ENCODE measurements at places on chromosomes 16 and 17.
A peak's percentile ranks its signal among the peaks of the same experiment; 100 is the strongest.

DNA sequence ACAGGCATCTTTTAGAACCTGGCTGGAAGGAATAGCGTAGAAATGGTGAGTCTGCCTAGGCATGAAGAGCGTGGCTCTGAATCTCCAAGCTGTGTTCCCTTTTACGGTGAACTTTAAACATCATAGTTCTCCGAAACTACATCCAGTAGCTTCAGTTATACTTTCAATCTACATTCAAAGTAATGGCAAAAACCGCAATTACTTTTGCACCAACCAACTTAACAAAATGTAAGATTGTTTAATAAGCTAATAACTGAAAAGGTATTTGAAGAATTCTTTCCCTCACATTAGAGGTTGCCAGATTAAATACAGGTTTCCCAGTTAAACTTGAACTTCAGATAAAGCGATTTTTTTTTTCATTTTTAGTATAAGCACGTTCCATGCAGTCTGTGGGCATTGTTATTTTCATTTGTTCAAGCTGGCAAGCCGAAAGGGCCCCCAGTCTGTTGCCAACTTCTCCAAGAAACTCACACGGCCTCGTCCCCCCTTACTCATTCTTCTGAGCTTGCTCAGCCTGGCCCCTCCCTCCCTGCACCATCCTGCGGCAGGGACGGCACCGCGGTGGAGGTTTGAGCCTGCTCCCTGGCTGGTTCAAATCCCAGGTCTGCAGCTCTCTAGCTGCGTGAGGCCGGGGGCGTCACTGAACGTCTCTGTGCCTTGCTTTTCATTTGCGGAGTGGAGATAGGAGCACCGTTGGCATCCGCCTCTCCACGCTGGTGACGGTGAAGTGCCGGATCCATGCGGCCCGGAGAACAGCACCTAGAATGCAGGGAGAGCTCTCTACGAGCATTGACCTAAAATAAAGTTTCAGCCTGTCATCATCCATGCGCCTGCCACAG is 3.5 kb upstream of the MTHFSD start:
- no peak for DNase-seq

DNA sequence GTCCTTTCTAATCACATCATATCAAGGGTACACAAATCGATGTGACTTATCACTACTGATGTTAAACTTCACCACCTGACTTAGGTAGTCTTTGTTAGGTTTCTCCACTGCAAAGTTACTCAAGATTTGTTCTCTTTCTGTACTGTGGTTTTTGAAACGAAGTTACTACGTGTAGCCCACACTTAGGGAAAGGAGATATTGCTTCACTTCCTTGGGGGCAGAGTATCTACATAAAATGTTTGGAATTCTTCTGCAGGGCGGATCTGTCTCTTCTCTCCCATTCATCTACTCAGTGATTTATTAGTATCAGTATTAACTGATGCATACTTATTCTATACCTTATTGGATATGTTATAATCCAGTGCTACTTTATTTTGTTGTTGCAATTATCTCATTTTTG is 403.6 kb upstream of the MON1B start:
- no peak for DNase-seq

GRCh38 chr17:56319531-56319930 is 166.3 kb downstream of the ANKFN1 start:
- no peak for DNase-seq

- no peak for DNase-seq
These were observed 2057.1 kb downstream of the TP53TG3F start for GRCh38 chr16:35516551-35516950.

DNA sequence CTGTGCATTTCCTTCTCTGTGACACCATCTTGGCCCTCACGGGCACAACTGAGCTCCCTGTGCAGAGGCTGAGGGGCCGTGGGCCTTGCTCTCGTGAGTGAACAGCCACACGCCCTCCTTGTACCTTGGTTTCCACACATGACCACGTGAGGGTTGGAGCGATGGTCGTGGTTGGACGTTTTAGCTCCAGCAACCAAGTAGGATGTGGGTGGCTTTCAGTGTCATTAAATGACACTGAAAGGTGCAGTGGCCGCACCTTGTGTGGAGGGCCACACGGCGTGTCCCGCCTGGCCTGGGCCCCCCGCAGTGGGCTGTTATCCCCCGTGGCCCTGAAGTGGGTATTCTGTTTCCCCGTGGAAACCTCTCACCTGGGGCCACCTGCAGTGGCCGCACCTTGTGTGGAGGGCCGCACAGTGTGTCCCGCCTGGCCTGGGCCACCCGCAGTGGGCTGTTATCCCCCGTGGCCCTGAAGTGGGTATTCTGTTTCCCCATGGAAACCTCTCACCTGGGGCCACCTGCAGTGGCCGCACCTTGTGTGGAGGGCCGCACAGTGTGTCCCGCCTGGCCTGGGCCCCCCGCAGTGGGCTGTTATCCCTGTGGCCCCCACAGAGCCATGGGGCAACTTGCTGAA is 28.2 kb downstream of the ACSF3 start:
- DNase-seq: no peak

DNA sequence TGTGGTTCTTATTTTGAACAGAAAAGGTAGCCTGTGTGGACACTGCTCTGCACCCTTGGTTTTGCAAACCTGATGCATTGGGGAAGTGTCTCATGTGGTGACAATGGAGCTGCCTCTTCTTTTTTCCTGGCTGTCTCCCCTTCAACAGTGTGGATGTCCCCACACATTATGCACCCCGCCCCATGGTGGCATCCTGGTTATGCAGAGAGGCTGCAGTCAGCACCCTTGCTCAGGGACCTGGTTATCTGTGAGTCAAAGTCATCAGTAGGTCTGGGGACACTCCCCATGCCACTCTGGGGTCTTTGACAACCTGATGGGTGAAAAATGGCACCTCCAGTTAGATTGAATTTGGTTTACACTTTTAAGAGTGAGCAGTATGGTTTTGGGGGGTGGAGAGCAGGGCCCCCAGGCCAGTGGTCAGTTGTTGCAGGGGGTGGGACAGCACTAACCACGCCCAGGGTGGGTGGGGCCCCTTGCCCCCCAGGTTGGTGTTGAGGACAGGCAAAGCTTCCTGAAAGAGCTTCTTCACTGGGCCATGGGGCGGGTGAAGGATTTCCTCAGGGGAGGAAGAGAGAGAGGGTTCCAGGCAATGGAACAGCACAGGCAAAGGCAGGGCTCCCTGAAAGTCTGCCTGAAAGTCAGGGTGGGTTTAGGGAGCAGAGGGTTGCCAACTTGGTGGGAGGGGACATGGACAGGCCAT is 24.6 kb upstream of the KCNJ12 start:
- no peak for DNase-seq

GRCh38 chr16:71255721-71256120 is 25.2 kb upstream of the HYDIN start:
- DNase-seq: no peak

DNA sequence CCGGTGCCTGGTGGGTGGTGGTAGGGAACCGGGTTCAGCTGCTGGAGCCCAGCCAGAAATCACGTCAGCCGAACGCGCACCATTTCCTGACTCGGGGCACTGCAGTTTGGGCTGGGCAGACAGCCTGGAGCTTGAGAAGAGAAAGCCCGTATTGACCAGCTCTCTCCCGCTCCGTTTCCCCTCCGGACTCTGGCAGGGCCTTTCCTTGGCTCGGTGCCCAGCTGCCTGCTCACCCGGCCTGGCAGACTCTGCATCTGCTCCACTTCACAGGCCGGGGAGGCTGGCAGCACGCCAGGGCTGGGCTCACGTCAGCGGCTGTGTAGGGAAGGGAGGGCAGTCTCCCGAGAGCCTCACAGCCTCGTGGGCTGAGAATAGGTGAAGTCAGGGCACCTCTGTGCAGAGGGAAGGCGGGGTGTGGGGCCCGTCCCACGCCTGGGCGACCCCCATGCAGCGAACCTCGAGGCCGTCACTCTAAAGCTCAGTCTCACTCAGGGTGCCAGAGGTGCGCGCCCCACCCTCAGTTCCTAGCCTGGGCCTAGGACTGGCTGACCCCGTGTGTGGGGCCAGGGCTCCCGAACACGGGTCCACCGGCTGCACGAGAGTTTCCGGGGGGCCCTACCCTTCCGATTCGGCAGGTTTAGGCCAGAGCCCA is 59.1 kb downstream of the OR1D5 start:
- DNase-seq: peak; percentile 27

GRCh38 chr16:86492961-86493629 is 17.2 kb upstream of the FOXF1 start:
- no peak for DNase-seq

DNA sequence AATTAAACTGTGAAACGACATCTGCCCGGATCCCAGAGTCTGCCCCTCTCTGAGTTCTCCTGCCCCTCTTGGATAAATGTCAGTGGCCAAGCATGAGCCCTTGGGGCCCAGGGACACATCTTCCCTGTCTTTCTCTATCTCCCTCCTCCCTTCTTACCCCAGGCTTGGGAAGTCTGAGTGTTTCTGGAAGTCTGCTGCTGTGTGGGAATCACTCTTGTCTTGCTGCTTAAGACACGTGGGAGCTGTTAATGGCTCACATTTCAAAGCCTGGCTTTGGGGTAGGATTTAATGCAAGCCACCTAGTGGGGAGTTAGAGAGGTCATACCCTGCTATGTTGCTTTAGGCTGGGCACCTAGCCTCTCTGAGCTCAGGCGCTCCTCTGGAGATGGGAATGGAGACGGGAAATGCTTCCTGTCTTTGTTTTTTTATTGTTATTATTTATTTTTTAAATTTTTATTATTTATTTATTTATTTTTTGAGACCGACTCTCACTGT is 218.5 kb upstream of the CIBAR2 start:
- no peak for DNase-seq

- no peak for DNase-seq
These were observed 5.9 kb upstream of the ADCY7 start for GRCh38 chr16:50260206-50261159.

DNA sequence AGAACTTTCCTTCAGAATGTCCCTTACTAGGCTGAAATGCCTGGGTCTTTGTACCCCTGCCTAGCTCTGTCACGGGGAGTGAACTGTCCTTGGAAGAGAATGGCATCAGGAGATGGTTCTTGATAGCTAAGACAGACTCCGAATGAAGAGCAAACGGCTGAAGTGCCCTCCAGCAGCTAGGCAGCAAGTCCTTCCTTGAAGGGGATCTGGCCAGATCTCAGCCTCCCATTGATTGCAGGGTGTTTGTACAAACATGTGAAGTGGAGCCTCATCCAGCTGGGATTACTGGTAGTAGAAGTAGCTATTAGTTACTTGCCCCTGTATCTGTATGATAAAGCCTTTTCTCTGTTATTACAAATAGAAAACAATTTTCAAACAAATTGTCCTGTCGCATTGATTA is 30.9 kb downstream of the LRRC36 start:
- DNase-seq: no peak

DNA sequence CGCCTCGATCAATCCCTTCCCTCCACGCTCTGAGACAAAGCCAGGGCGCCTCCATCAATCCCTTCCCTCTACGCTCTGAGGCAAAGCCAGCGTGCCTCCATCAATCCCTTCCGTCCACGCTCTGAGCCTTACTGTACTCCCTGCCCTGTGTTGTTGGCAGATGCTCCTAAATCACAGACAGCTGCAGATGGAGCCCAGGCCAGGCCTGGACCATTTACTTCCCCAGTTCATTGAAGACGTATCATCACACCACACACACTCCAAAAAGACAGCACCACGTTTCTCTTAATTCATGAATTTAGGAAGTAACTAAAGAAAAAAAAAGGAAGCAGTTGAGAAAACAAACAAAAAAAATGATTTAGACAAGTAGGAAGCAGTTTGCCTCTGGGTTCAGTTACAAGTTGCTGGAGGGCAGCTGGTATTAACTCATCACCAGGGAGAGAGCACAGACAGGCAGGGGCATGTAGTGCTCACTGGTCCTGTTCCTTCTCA is 7.4 kb upstream of the CD300LD start:
- no peak for DNase-seq

DNA sequence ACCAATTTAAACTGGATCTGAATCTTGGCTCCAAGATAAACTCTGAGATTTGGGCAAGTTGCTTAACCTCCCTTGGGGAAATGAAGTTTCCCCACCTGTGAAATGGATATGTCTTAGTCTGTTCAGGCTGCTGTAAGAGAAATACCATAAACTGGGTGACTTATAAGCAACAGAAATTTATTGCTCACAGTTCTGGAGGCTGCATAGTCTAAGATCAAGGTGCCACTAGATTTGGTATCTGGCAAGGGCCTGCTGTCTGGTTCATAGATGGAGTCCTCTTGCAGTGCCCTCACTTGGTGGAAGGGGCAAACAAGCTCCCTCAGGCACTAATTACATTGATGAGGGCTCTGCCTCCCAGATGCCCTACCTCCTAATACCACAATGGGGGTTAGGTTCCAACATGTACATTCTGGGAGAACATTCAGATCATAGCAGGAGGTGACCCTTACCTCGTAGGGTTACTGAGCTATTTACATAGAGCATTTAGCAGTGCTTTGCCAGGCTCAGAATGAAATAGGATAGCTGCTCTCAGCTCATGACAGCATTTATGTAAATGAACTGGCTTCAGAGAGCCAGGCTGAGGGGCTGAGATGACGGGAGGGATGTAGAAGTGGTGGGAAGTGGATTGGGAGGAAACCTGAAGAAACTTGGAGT is 83.9 kb downstream of the SPECC1 start:
- no peak for DNase-seq

- no peak for DNase-seq
These were observed 44.6 kb upstream of the SLC38A10 start for GRCh38 chr17:81339534-81340296.

GRCh38 chr16:61366006-61366405 is 670.2 kb downstream of the CDH8 start:
- DNase-seq: no peak

GRCh38 chr16:55701442-55702319 is 45.9 kb downstream of the SLC6A2 start:
- no peak for DNase-seq

DNA sequence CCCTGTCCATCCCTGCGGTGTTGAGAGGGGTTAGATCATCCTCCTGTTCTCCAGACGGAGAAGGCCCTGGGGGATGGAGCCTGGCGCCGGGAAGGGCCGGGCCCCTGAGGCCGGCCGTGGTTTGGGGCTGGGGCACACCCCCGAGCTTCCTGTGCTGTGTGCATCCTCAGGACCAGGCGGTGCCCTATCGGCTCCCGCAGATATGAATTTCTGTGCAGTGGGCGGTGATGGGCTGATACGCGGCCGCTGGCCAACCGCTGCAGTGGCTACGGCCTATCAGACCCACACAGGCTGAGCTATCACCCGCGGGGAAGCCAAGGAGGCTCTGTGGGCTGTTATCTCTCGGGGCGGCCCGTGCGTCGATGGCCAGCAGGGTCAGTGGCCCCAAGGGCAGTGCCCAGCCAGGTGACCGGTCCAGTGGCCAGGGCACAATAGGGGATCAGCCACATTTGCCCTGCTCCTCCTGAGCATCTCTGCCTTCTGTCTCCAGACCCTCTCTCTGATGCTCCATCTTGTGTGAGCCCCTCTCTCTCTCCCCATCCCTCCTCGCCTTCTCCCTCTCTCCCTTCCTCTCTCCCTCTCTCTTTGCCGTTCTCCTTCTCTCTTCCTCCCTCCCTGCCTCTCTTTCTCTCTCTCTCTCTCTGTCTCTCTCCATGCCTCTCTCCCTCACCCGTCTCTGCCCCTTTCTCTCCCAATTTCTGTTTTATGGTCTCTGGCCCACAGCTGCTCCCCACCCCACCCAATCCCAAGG is 38.7 kb downstream of the ZFPM1 start:
- DNase-seq: no peak
